ENCODE measurements at places on chromosomes 4 and X.

DNA sequence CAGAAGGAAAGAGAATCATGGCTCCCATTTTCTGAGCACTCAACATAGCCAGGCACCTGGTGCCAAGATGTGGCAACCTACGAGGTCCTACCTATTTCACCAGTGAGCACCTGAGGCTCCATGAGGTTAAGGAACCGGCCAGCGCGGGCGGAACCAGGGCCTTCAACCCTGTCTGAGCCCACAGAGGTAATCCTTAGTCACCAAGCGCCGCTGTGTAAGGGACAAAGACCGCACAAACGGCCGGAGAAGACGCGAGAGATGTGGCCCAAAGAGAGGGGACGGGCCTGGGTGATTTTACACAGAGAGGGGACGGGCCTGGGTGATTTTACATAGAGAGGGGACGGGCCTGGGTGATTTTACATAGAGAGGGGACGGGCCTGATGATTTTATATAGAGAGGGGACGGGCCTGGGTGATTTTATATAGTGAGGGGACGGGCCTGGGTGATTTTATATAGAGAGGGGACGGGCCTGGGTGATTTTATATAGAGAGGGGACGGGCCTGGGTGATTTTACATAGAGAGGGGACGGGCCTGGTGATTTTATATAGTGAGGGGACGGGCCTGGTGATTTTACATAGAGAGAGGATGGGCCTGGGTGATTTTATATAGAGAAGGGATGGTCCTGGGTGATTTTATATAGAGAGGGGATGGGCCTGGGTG, 114.2 kb downstream of the SMIM20 start:
- DNase-seq = peak; percentile 35

DNA sequence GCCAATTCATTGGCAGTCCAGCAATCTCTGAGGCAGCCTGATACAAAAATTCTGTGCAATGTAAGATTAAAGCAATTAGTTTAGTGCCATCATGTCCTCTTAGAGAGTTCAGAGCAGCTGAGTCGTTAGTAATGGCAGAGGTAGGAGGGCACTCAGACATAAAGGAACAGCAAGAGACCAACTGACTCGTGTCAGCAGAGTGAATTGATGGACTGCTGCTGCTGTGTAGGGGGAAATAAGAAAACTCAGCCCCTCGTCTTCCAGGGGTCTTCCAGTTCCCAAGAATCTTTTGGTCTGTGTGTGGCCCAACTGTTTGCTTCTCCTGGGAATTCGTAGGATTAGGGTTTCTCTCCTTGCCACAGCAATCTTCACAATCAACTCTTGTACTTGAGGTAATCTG, 100.9 kb downstream of the TTC29 start:
- DNase-seq = no peak

DNA sequence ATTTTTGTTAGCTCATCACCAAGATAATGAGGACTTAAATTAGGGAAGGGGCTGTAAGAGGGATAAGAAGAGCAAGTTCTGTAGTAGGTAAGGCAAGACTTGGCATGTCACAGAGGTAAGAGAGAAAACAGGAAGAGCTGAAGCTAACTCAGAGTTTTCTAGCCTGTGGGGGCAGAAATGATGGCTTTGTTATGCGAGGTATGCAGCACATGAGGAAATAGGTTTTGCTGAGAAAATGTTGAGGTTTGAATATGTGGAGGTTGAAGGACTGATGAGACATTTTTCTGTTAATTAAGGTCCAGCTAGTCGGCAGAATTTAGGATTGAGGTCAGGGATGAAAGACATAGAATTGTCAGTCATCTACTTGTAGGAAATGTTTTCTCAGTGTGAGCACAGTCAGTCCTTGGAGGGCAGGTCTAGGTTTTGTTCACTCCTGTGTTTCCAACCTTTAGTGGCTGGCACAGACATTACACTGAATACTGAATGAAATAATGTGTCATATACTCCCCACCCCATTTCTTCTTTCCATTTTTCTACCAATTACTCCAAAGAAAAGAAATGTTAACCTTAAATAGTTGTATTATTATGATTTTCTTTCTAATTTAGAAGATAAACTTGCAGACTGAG, 154.0 kb upstream of the AADAT start:
- DNase-seq = no peak

DNA sequence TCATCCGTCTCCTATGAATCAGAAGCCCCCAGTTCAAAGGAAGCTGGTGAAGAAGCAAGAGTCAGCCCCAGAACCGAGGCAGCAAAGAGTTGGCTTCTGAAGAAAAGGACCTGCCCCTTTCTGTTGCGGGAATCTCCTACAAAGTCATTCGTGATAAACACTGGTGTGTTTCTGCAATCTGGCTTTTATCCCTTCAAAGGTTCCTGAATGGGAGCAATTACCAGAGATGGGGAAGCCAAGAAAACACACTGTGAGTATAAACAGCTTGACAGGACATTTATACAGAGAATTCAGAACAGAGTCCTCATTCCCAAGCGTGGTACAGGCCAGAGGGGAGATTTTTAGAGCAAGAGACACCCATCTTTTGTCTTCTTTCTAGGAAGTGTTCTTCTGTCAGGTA, 226.8 kb upstream of the LNX1 start:
- DNase-seq = no peak

GRCh38 chr4:83267121-83267829, 17.3 kb downstream of the COQ2 start:
- peak; percentile 82 for DNase-seq
